ENCODE measurements at places on chromosomes 7 and 10.

GRCh38 chr10:113889911-113890310, 35.5 kb downstream of the NHLRC2 start:
- DNase-seq: no peak

- no peak for DNase-seq
Measured at GRCh38 chr10:6033954-6034353, 28.2 kb downstream of the IL2RA start.

DNA sequence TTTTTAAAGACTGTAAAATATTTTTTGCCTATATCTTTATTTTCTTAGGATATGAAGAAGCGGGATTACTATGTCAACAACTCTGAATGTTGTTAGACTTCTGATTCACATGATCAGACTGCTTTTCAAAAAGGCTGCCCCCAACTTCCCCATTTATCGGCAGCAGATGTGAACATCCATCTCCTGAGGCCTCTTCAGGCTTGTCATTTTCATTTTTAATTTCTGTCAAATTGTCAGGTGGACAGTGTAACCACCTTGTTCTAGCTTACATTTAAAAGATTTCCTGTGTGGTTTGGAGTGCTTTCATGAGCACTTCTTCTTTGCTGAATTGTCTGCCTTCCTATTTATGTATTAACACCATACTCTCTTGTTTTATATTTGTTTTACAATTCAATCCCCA, 78.8 kb upstream of the GSDME start:
- DNase-seq: no peak

GRCh38 chr7:904847-905246, 28.5 kb downstream of the GET4 start:
- DNase-seq: no peak

- DNase-seq: no peak
Measured at GRCh38 chr7:114302858-114303257, 111.8 kb upstream of the FOXP2 start.

- no peak for DNase-seq
Measured at GRCh38 chr10:22816298-22816653, 101.9 kb upstream of the PIP4K2A start.

- peak; percentile 5 for DNase-seq
Measured at GRCh38 chr7:100472121-100472851, 6.7 kb downstream of the TSC22D4 start.

- no peak for DNase-seq
Measured at GRCh38 chr10:87794285-87794684, 23.7 kb downstream of the ATAD1 start.

GRCh38 chr10:71634531-71635164, 84.9 kb downstream of the C10orf105 start:
- DNase-seq: no peak

DNA sequence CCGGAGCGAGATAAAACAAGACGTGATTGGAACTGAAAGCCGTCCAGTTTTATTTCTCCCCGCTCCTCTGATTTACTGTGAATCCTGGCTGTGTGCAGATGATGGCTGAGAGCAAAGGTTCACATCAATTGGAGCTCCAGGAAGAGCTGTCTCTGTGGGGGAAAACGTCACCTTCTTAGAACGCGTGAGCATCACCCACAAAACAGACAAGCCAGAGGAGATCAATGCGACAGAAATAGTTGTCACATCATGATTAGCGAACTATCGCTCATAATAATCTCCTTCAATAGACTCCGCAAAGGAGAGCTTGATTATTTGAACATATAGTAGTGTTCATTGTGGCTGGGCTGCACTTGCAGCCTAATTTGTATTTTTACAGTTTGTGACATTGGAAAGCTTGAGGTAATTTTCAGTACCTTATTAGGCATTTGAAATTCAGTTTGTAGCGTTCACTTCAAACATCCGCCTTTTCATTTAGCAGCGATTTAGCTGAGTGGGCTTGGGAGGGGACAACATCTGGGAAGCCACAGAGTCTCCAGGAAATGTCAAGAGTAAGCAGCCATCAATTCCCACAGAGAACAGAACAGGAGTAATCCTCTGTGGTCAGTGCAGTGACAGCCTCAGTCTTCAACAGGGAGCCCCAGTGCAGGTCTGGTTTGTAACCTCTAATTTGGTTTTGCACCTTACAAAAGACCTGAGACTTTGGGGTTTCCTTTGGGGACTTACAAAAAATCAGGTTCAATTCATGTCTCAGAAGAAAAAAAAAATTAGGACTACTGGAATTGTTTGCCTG, 276.8 kb upstream of the PFKP start:
- DNase-seq: no peak

GRCh38 chr10:6145166-6145987, 56.5 kb downstream of the RBM17 start:
- peak; percentile 61 for DNase-seq

GRCh38 chr7:151695951-151696541, 176.4 kb upstream of the RHEB start:
- no peak for DNase-seq

DNA sequence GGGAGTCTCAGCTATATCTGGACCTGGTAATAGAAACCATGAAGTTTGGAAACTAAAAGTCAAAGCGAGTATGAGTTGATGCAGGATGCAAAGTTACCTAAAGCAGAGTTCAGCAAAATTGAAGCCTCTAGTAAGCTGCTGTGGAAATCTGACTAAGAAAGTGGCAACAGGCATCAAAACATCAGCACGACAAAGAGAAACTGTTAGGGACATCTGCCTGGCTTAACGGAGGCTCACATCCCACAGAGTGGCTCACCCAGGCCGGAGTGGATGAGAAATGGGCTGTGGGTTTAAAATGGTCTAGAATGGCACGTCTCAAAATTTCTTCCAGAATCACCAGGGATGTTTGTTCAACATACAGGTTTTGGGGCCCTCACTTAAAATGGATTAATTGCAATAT, 164.1 kb upstream of the NPY start:
- no peak for DNase-seq

GRCh38 chr7:33369888-33370287, 240.5 kb downstream of the BBS9 start:
- no peak for DNase-seq

DNA sequence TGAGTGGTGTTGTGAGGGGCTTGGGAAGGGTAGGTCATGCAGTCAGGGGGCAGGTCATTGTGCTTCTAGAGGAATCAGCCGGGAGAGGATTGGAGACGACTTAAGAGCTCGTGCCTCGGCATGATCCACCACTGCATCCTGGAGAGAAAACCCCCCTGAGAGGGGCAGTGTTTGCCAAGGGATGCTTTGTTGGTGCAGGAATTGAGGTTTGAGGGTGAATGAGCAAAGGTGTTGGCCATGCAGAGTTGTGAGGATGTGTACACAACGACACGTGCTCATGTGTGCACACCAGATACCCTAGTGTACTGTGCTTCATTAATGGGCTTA, 85.6 kb upstream of the ANLN start:
- no peak for DNase-seq

DNA sequence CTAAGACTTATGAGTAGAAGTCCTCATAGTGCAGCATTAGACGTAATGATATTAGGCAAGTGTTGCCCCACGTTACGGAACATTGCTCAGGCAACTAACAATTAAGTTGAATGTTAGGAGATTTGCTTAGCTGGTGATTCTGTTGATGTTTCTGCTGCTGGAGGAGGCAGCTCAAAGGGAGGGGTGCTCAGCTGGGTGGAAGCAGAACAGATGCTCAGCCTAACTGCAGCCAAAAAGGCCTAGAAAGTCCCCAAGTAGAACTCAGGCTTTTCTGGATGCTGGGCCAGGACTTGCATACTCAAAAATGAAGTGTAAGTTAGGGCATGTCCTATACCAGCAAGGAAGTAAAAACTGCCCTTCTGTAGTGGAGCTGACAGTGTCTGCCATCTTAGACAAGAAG, 201.4 kb downstream of the ADRA2A start:
- DNase-seq: no peak

GRCh38 chr10:118735294-118735693, 19.5 kb downstream of the CACUL1 start:
- DNase-seq: no peak

DNA sequence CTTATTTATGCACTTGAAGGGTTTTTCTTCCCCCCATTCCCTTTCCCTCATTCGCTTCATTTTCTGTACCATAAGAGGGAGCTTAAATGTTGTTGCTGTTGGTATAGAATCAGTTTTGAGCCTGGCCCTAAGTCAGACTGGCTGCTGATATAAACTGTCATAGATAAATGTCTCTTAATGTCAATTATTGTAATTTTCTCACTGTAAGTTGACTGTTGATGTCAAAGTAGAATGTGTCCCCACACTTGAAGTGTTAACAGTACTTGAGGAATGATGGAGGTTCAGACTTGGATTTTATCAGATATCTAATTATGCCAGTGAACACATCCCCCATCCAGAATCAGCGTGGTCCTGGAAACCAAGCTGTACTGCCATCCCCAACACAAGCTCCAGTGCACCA, 87.8 kb downstream of the PRR15 start:
- DNase-seq: no peak

DNA sequence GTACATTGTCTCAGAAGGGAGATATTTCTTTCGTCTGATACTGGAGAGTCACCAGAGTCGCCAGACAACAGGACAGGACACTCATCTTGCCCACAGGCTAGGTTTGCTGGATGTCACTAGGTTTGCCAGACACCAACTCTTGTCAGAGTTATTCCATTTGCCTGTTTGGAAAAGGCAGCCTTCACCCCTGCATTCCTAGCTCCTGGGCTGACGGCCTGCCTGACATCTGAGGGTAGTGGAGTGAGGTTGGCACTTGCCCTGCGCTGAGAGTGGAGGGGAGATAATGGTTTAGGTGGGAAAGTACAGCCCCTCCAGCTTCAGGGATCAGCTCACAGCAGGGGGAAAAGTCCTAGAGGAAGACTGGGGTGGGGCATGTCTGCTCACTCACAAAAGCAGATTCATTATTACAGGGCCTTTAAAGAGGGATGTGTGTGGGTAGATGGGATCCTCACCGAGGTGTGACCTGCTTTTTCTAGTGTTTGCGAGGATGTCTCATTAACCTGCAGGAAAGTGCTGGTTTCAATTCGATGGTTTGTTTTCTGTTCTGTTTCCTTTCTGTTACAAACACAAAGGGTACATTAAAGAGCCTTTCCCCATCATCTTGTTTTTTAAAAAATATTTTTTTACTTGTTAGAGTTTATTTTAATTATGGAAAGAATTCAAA, 79.3 kb upstream of the TNS3 start:
- no peak for DNase-seq

DNA sequence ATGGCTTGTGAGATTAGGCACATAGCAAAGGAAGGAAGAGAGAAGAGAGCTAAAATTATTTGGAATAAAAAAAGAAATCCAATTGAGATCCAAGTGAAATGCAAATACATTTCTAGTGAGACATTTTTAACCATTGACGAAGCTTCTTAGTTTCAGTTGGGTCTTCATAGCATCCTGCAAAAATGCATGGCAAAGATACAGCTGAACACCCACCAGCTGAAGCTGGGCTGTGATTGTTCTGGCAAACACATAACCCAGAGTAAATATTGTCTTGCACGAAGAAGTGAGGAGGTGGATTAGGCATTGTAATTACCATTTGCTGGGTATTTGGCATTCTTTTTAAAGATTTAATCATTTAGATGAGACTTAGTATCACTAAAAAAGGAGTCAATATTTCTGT, 409.4 kb downstream of the GRM8 start:
- no peak for DNase-seq

- no peak for DNase-seq
Measured at GRCh38 chr10:105398202-105398601, 757.1 kb downstream of the SORCS3 start.

DNA sequence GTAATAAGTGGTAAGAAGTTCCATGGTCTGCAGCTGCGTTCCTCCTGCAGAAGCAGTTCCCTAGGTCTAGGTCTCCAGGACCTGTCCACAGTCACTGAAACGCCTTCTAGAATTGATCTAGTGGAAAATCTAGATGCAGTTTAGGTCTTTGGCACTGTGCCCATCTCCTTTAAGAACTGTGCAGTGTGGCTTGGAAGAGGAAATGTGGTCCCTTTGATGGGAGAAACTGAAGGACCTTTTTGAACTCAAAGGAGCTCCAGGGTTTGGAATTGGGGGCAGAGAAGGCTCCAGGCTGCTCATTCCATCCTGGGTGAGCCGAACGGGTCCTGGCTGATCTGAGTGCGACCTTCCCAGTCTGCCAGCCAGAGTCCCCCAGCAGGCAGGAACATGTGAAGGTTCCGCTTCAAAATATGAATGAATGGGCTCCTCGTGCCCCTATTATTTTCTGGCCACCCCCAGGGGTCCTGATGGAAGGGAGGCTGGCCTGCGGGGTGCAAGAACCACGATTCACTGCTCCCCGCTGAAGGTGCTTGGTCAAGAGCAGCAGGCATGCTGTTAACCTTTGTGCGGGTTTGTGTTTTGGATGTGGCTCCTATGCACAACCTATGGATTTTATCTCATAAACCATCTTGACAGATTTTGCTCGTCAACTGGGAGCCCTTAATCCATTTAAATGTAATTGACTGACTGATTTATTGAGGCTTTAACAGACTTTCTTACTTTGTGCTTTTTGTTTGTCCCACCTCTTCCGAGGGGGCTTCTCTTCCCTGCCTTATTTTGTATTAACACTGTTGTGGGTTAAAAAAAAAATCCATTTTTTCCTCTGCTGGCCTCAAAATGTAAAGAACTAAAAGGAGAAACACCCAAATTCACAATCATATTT, 36.7 kb downstream of the ZNF467 start:
- no peak for DNase-seq

DNA sequence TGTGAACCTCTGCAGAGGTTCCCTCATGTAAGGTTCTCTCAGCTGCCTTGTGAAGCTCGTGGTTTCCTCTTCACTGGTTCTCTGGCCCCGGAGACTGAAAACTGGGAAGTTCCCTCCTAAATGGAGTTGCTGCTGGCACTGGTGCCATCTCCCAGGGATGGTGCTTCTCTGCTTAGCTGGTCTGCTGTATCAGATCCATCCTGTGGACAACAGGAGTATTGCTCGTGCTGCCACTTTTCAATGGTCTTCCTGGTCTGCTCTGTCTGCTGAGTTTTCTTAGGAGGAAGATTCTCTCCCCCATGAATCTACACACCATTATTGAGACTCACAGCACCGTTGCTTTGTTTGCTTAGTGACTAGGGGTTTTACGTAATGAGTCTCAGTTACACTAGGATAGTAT, 247.8 kb downstream of the OTUD1 start:
- DNase-seq: no peak
